ENCODE measurements at places on chromosomes 12 and 14.
A peak's percentile ranks its signal among the peaks of the same experiment; 100 is the strongest.

- DNase-seq = no peak
Observed at GRCh38 chr12:117502633-117503032, 141.2 kb upstream of the NOS1 start.

GRCh38 chr12:123997033-123997822 is 24.2 kb downstream of the ZNF664 start:
- no peak for DNase-seq

DNA sequence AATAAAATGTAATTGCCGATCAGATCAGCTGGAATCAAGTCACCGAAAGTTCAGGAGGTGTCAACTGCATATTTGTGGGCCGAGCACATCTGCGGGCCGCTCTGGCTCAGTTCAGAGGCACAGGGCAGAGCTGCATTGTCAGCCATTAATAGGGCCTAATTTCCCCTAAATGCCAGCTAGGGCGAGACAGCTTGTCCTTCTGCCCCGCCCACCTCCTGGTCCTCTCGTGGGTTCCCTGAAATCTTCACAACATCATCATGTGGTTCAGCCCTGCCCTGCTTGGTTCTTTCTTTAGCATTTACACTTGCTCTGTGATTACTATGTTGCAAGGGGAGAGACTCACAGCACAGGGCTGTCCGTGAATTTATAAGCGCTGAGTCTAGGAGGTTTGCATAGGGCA is 148.9 kb downstream of the CHST11 start:
- no peak for DNase-seq

- DNase-seq = peak; percentile 19
Observed at GRCh38 chr14:103391048-103391447, 5.8 kb downstream of the MARK3 start.

- no peak for DNase-seq
Observed at GRCh38 chr14:93965287-93965821, 11.0 kb downstream of the ASB2 start.

DNA sequence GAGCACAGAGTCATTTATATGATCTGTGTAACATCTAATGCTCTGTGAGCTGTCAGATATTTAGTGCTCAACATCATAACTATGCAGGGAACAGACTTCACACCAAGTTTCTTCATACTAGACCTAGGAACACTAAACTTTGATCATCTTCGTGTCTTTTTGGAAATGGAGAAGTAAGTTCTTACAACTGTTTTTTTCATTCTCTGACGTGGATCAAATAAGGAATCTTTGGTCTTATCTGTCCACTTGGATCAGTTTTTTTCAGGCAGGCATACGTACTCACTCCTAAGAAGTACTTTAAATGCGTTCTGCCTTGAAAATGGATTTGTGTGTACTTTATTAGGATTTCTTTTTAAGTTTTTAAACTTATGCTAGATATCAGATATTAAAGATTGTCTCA is 191.0 kb downstream of the FBXL14 start:
- DNase-seq = no peak

GRCh38 chr12:5177096-5177495 is 133.4 kb downstream of the KCNA5 start:
- no peak for DNase-seq

DNA sequence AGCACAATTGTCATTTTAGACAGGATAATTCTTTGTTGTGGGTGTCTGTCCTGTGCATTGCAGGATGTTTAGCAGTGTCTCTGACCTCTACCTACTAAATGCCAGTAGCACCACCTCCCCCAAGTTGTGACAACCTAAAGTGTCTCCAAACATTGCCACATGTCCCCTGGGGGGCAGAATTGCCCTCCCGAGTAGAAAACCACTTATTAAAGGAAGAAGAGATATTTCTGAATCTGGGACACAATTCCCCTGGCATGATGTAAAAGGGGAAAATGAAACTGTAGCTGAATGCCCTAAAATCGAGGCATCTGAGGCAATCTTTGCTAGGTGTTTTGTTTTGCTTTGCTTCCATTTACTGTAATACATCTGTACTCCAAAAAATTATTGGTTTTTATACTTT is 116.8 kb upstream of the NAP1L1 start:
- no peak for DNase-seq
